RCC 7860 (cell line): ENCODE measurements at places on chromosomes 5 and 9.

DNA sequence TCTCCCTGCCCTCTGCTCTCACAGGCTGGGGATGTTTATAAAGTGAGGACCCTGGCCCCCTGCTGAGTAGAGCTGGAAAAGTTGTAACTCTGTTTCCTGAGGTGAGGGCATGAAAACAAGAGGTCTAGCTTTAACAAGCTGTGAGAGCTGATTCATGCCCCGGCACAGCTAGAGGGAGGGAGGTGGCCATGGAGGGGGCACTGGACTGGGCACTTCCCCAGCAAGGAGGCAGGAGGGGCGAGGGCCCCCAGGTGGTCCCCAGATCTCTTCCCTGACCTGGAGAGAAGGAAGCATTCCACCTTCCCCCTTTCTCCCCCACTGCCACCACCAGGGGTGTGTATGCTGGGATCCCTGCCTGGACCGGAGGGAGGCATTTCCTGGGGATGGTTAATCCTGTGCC lies at the start of gene MSMP:
TSS of gene MSMP (minus strand) at position 13 of the 400 bp plus-strand sequence. CDS start 147 bp downstream, outside the sequence.
- no peak for DNase-seq

GRCh38 chr9:128482186-128482585 lies 22.3 kb upstream of the GLE1 start:
- no peak for DNase-seq

GRCh38 chr5:147532156-147532555 lies 22.3 kb upstream of the DPYSL3 start:
- DNase-seq, result no peak

- no peak for DNase-seq
Observed at GRCh38 chr9:82535432-82535998, 527.4 kb downstream of the RASEF start.

DNA sequence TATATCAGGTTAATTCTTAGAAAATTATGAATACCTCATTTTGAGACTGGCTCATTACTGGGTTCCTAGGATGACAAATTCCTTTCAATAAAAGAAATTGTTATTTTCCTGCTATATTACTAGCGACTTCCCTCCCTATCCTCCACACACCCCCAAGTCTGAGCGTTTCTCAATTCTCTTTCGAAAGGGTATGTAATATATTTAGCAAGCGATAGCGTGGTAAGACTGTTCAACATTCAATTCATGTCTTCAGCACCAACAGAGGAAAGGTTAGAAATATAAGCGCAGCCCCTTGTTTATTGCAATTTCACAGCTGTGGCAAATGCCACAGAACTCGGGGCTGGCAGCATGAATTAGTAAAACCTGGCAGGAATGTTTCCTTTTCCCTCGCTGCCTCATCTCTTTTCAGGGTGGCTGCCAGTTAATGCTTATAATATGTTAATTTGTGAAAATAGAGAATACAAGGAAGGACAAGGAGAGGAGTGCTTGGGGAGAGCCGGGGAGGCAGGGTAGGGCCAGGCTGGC lies 152.7 kb upstream of the TBCA start:
- no peak for DNase-seq

- DNase-seq, result no peak
Observed at GRCh38 chr9:14441976-14442651, 128.2 kb upstream of the NFIB start.

GRCh38 chr5:133785182-133785581 lies 172.8 kb upstream of the FSTL4 start:
- DNase-seq, result no peak

DNA sequence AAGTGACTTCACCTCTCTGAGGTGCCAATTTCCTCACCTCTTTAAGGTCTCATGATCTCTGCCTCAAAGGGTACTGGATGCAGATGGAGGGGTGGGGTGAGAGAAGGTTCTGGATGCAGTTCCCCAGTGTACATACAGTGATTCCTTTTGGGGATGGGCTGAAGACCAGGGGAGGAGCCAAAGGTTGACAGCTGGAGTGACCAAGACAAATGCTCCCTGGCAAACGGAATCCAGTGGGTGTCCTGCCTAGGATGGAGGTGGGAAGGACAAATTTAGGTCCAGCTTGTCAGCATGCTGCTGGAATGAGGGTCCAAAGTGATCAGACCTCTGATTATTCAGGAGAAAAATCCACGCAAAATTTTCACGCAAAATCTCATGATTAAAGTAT lies 7.3 kb upstream of the LMX1B start:
- no peak for DNase-seq

DNA sequence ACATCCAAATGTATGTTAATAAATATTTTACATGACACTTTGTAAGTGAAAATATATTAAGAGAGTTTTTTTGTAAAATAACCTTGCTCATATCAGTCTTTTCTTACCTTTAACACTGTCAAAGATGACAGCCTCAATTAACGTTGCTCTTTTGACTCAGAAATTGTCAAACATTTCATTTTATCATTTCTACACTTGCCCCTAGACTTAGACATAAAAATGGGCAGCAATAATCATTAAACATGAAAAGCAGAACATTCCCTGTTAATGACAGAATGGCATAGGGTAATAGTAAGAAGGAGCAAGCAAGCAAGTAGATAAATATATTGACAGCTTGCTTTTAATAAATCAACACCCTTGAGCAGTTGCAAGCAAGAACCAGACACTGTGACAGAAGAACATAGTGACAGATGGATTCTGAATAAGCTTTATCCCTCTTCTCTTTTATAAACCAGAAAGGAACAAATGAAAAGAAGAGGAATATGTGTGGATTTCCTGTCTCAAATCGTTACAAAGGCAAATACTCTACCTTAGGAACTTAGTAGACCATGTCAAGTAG lies 796.0 kb upstream of the CHD1 start:
- DNase-seq, result no peak

DNA sequence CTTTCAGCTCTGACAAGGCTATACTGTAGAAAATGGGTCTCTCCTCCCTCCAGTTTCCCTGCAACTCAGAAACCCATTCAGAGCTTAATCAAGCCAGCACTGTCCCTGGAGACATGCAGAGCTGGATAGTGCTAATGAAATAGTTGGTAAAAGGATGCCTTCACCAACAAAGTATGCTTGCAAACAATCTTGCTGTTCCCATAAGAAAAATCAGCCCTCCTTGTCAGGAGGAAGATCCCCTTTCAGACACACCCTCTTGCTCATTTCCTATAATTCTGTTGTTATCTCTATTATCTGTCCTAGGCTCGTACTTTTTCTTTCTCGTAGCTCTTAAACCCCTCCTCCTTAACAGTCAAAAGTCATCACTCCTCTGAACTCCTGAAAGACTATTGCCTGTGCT lies 9.9 kb upstream of the OSMR start:
- DNase-seq, result no peak

DNA sequence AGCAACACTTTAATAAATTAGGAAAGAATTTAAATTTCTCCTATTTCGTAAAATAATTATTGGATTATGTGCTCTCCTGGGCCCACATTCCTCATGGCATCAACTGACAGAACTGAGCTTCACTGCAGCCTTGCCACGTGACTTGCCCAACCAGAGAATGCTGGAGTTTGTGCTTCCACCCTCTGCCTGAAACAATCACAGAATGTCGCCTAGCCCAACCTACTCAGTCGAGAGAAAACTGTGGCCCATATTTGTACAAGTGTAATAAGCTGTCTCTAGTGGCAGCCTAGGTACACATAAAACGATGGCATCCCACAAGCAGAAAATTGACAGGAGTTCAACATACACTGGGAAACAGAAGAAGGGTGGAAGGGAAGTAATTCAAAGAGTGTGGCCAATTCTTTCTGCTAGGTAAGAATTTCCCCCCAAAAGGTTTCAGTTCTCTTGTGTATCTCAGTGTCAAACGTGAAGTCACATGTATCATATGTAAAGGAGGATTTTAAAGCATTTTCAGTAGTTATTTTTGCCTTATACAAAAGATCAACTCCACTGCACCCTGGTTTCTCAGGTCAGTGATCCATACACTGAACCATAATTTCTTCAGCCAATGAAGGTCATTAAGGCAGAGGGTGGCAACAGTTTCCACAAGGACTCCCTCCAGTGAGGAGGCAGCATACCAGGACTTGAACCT lies 41.7 kb downstream of the ZNF608 start:
- no peak for DNase-seq

DNA sequence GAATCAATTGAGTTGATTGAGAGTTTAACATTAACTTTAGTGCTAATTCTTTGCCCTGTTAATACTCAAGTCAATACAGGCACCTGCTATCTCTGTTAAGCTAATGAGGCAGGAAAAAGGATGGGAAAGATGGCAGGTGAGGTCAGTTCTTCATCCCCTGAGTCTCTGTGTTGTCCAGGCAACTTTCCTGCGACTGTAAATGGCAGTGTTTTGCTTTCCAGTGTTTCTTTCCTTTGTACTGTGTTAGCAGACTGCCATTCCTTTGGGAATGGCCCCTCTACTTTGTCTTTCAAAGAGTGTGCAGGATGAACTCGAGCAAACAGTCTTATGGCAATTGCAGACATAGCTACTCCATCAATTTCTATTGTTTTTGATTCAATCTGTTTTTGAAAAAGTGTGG lies 202.2 kb upstream of the VLDLR start:
- DNase-seq, result no peak

GRCh38 chr5:179221877-179222220 lies 123.4 kb downstream of the ADAMTS2 start:
- no peak for DNase-seq

- no peak for DNase-seq
Observed at GRCh38 chr5:68345582-68345981, 130.0 kb downstream of the PIK3R1 start.

GRCh38 chr5:167770461-167770860 lies 521.0 kb upstream of the WWC1 start:
- DNase-seq, result no peak

- no peak for DNase-seq
Observed at GRCh38 chr5:41716382-41716781, 153.8 kb downstream of the OXCT1 start.

- no peak for DNase-seq
Observed at GRCh38 chr9:71886541-71886940, 24.5 kb downstream of the ABHD17B start.

- DNase-seq, result no peak
Observed at GRCh38 chr5:167821151-167821550, 470.3 kb upstream of the WWC1 start.

DNA sequence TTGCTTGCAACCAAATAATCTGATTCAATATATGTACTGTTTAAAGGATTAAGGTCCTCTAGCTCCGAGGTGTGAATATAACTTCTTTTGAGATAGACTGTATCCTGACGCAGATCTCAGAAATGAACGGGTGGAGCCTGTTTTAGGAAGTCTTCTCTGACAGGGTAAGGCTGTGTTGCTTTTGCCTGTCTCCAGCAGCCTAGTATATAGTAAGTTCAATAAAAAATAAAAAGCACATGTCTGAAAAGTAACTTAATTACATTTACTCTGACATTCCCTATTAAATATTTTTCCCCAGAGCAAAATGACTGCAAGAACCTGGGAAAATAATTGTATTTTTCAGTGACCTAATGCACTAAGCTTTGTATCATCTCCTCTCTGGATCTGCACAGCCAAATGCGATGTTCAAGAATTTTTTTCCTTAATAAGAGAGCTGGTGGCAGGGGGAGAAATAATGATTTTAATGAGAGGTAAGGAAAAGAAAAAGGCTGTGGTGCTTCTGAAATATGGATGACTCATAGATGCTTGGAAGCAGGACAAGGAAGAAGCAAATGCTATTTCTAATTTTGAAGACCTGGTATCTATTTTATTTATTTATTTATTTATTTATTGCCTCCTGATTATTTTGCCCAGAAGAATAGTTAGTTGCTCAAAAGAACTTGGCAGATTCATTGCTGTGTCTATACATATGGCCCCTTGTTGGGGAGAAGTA lies 7.3 kb downstream of the PPP3R2 start:
- DNase-seq, result no peak

DNA sequence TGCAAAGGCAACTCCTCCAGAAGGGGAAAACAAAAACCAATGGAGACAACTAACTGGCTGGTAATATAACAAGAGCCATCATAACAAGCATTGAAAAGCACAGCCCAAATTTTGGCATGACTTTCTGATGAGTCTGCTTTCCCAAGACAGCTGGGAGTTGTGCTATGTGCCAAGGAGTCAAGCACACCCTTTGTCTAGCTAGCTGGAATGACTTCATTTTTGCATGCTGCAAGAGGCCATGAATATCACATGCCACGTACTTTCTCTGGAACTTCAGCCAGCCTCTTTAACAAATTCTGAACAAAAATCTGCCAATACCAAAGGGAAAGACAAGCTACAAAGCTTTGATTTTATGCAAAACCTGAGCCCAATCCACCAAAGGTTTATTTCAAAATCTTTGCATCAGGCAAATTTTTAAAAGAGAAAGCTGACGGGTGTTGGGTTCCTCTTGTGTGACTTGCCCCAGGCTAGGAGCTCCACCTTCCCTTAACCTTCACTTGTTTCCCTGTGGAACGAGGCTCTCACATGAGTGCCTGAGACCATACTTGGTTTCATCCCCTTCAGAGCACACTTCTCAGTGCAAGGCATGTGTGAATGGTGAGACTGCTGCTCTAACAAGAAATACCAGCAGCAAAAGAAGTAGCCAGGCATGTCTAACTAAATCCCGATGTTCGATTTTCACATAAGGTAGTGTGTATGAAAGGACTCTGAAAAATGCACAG lies 47.3 kb downstream of the S1PR3 start:
- no peak for DNase-seq

- no peak for DNase-seq
Observed at GRCh38 chr9:123660691-123661466, 269.0 kb downstream of the DENND1A start.

DNA sequence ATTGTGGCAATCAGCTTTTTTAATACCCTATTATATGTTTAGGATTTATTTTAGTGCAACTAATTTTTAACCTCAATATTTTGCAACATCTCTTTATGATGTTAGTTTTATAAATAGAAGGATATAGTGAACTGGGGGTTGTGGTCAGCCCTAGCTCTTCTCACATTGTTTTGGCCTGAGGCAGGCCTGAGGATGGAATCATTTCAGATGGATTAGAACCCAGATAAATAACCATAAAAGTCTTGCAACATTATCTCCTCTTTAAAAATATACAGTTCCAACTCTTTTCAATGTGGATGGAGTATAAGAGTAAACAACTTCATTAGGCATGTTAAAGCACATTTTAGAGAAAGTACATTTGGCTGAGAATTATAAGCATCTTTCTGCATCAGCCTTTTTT lies 522.7 kb downstream of the NR2F1-AS1 start:
- DNase-seq, result no peak

GRCh38 chr9:129398961-129399633 lies 221.0 kb upstream of the IER5L start:
- no peak for DNase-seq

- DNase-seq, result no peak
Observed at GRCh38 chr5:78137290-78137689, 157.2 kb downstream of the AP3B1 start.

- no peak for DNase-seq
Observed at GRCh38 chr5:154038261-154038706, 426 bp downstream of the FAM114A2 start.

- no peak for DNase-seq
Observed at GRCh38 chr9:123065196-123065595, 31.7 kb downstream of the GPR21 start.
